T-cell (primary cell): ENCODE measurements at places on chromosomes 1 and 21. TPM values are rescaled to one million over a fixed set of nuclear protein-coding genes. Genes with fewer than 3 reads are reported as not detected.

DNA sequence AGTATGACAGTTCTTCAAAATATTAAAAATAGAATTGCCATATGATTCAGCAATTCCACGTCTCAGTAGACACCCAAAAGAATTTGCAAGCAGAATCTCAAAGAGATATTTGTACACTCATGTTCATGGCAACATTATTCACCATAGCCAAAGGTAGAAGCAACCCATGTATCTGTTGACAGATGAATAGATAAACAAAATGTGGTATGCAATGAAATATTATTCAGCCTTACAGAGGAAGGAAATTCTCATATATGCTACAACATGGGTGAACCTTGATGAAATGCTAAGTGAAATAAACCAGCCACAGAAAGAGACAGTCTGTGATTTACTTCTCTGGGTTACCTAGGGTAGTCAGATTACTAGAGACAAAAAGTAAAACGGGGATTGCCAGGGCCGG lies 47.0 kb downstream of the NAV1 start:
- no peak overlapping the region for H3K27ac ChIP-seq
- DNase-seq: no peak
- H3K4me3 ChIP-seq: no peak overlapping the region
- no peaks in the 10 kb centered on the region for H3K36me3 ChIP-seq

DNA sequence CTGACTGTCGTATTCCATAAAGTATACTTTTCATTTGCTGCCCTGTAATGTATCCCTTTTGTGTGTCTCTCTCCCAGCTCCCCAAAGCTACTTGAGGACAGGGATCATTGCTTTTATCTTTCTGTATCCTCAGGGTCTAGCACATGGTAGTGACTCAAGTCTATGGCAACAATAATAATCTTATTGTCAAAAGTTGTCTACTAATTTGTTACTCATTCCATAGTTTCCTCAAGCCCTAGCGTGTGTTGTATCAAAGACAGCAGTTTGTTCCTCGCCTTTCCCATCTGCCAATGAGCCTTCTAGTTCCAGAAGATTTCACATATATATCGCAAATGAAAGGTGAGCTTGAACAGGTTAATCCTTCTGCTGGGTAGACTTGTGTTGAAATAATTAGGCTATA lies 9.8 kb upstream of the SLC30A1 start:
- H3K4me3 ChIP-seq: no peak overlapping the region
- no peaks in the 10 kb centered on the region for H3K27me3 ChIP-seq
- H3K36me3 ChIP-seq: no peaks in the 10 kb centered on the region

DNA sequence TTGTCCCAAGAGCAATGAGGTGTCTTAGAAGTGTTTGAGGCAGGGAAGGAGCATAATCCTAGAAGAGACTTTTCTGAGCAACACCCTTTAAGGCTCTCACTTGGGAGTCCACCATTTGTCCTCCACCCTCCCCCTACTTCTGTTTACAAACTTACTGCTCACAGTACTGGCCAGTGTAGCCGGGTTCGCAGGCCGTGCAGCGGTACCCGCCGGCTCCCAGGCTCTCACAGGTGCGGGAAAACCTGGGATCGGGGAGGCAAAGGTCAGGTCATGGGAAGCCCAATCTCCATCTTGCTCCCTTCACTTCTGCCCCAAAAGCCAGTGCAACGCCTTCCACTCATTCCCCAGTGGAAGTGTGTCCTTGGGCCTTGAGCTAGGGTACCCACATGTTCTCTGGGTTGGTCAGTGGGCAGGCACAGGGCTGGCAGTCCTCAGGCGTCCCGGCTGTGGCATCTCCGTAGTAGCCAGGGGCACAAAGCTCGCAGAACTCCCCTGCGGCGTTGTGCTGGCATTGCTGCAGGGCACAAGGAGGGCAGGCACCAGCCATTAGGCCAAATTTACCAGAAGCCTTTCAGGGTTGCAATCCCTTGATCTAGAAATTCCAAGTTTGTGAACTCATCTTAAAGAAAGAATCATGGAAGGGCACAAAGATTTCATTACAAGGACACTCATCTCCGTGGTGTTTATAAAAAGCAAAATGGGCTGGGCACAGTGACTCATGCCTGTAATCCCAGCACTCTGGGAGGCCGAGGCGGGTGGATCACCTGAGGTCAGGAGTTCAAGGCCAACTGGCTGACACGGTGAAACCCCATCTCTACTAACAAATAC lies 49.8 kb downstream of the LDLRAD2 start:
- no peak overlapping the region for H3K27ac ChIP-seq
- no peaks in the 10 kb centered on the region for H3K27me3 ChIP-seq
- DNase-seq: no peak
- H3K4me3 ChIP-seq: no peak overlapping the region

GRCh38 chr1:52264530-52265115 lies 101.4 kb downstream of the CC2D1B start:
- H3K36me3 ChIP-seq: no peaks in the 10 kb centered on the region
- H3K4me1 ChIP-seq: no peaks in the 10 kb centered on the region
- no peak overlapping the region for H3K4me3 ChIP-seq
- DNase-seq: no peak

GRCh38 chr1:2868571-2869195 lies 67.2 kb upstream of the TTC34 start:
- H3K4me3 ChIP-seq: no peak overlapping the region
- DNase-seq: no peak
- no peak overlapping the region for H3K27ac ChIP-seq
- H3K36me3 ChIP-seq: no peaks in the 10 kb centered on the region
- H3K27me3 ChIP-seq: peaks cover 36% of the 10 kb centered on the region
- H3K4me1 ChIP-seq: peaks cover 8% of the 10 kb centered on the region

GRCh38 chr21:44010429-44010828 lies 1.7 kb upstream of the TRAPPC10 start:
- no peaks in the 10 kb centered on the region for H3K36me3 ChIP-seq
- no peak overlapping the region for H3K4me3 ChIP-seq
- H3K27ac ChIP-seq: no peak overlapping the region
- no peaks in the 10 kb centered on the region for H3K27me3 ChIP-seq
- H3K4me1 ChIP-seq: peaks cover 28% of the 10 kb centered on the region
- DNase-seq: no peak

DNA sequence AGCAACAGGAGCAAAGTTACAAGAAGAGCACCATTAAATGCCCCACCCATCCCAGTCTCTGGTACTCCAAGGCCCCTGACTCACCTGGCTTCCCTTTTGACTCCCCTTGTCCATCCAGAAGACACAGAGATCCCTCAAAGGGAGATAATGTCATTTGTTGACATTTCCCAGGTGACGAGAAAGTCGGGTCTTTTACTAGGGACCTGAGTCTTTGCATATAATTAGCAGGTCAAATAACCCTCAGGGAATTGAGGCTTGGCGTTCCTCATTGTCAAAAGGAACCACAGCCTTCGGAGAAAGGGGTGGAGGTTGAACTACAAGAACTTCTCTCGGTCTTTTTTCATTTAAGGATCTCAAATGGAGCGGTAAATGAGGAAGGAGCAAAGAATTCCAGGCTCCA lies 133.2 kb downstream of the PROX1 start:
- no peaks in the 10 kb centered on the region for H3K36me3 ChIP-seq
- H3K27me3 ChIP-seq: no peaks in the 10 kb centered on the region
- DNase-seq: no peak
- no peaks in the 10 kb centered on the region for H3K4me1 ChIP-seq

DNA sequence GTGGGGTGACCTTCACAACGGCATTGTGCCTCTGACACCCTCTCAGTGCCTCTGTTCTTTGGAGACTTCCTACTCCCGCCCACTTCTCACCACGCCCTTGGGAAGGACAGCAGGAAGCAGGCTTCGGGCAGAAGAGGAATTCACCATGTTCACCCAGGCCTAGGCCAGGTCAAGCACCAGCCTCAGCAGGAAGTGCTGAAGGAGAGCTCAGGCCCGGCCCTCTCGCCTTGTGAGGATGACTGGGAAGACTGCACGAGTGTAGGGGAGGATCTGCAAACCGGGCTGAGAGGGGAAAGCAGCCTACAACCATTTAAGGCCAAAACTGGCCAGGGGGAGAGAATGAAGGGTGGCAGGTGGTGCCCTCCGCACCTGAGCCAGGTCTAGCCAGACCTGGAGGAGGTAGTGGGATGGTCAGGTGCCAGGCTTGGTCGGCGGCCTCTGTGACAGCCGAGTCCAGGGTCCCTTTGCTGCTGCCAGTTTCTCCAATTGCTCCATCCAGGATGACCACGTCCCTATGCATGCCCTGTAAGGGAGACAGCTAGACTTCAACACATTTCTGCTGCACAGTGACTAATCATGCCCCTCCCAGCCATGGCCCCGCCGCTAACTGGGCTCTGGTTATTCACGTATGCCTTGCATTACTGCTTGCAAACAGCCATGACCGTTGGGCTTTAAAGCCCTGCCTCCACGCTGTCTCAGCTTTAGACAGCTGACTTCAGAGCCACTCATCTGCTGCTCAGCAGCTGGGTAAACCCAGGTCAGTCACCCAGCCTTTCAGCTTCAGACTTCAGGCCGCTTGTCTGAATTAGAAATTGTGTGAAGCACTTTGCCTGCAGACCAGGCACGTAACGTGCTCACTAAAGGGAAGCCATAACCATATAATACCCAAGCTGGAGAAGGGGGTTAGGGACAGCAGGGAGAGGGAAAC lies 8.9 kb downstream of the MRTO4 start:
- no peaks in the 10 kb centered on the region for H3K4me1 ChIP-seq
- H3K27me3 ChIP-seq: no peaks in the 10 kb centered on the region
- no peak overlapping the region for H3K4me3 ChIP-seq

- H3K27me3 ChIP-seq: no peaks in the 10 kb centered on the region
- no peak for DNase-seq
- no peak overlapping the region for H3K27ac ChIP-seq
Measured at GRCh38 chr1:98969798-98970490, 34.7 kb downstream of the PLPPR5 start.

DNA sequence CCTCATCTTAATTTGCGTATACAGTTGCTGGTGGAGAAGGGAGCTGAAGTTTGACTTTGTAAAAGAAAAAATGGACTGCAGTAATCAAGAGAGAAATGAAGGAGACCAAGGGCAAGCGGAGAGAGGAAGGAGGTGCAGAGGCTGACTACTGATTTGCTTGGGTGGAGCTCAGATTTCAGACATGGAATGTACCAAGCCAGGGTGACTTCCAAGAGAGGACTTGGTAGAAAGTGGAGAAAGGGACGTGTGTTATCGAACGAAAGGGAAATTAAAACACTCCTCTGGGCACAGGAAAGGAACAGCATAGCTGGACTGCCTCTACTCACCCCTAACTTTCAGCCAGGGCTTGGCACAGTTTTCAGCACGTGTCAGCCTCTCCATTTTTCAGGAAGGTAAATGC lies 15.1 kb upstream of the HEATR1 start:
- no peaks in the 10 kb centered on the region for H3K27me3 ChIP-seq
- H3K4me1 ChIP-seq: no peaks in the 10 kb centered on the region
- H3K4me3 ChIP-seq: no peak overlapping the region
- DNase-seq: no peak
- H3K27ac ChIP-seq: no peak overlapping the region

DNA sequence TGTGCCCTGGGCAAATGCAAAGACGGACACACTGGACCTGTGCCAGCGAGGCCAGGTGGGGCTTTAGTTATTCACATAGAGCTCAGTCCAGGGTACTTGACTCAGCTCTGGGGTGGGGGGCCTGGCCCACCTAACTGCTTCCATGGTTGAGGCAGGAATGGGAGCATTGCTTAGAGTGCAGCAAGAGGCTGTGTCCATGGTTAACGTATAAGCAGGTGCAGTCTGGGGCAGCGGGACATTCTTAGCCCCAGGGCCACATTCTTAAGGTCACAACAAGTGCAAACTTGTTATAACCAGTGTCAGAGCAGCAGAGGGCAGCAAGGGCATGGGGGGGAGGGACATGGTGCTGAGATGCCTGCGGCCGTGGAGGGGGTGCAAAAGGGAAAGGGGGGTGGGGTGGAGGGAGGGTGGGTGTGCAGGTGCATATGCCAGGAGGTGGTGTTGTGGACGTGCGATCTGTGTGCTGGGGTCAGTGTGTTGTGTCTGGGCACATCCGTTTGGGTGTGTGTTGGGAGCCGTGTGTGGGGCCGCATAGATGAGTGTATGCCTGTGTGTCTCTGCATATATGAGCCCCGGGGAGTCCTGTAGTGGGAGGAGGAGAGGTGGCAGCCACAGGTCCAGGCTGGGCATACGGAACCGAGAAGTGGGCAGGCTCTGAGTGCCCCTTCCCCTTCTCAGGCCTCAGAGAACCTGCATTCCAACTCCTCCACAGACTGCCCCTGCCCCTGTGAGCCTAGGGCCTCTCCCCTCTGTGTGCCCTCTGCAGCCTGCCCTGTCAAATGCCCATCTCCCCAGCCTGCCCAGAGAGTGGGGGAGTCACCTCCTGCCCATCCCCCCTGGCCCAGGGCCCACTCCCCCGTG lies 8.4 kb downstream of the KCNJ10 start:
- no peaks in the 10 kb centered on the region for H3K27me3 ChIP-seq
- H3K4me1 ChIP-seq: no peaks in the 10 kb centered on the region
- DNase-seq: no peak

DNA sequence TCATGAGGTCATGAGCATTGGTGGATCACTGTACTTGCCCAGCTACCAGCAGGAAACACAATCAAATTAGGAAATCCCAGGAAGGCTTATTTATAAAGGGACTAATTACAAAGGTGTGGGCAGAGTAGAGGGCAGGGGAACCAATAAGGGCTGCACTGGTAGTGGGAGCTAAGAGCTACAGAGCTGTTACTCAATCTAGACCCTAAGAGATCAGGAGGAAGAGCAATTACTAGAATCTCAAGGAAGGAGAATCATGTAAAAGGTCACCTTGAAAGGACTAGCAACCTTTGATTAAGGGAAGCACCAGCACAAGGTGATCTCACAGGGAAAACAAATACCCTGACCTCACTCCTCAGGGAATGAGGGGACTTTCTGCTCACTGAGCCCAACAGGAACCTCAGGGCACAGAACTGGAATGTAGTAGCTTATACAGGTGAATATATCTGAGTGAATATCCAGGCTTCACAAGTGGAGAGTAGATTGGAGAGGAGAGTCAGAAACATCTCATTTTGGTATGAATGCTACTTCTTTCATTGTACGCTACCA lies 66.8 kb downstream of the SAMSN1 start:
- no peaks in the 10 kb centered on the region for H3K36me3 ChIP-seq
- peaks cover 6% of the 10 kb centered on the region for H3K4me1 ChIP-seq
- no peak overlapping the region for H3K27ac ChIP-seq
- no peaks in the 10 kb centered on the region for H3K27me3 ChIP-seq

The S100B gene
- total RNA-seq: 0.49 TPM

The SMPDL3B gene
- 0.44 TPM for total RNA-seq

The HES3 gene
- total RNA-seq: not detected

The KRTAP22-1 gene
- total RNA-seq: not detected

The AZIN2 gene
- total RNA-seq: 10.4 TPM

The ATAD3C gene
- total RNA-seq: 1.6 TPM

The RNF223 gene
- not detected for total RNA-seq

The RNF186 gene
- total RNA-seq: not detected

The UTS2 gene
- total RNA-seq: 0.70 TPM
